ENCODE measurements at places on chromosomes 6 and 20. TPM values are rescaled to one million over a fixed set of nuclear protein-coding genes. Genes with fewer than 3 reads are reported as not detected.
A peak's percentile ranks its signal among the peaks of the same experiment; 100 is the strongest.

- no peak for DNase-seq
Observed at GRCh38 chr6:82372656-82373055, 9.0 kb downstream of the TPBG start.

- DNase-seq, result peak; percentile 33
Observed at GRCh38 chr20:12166053-12166717, 248.5 kb downstream of the BTBD3 start.

DNA sequence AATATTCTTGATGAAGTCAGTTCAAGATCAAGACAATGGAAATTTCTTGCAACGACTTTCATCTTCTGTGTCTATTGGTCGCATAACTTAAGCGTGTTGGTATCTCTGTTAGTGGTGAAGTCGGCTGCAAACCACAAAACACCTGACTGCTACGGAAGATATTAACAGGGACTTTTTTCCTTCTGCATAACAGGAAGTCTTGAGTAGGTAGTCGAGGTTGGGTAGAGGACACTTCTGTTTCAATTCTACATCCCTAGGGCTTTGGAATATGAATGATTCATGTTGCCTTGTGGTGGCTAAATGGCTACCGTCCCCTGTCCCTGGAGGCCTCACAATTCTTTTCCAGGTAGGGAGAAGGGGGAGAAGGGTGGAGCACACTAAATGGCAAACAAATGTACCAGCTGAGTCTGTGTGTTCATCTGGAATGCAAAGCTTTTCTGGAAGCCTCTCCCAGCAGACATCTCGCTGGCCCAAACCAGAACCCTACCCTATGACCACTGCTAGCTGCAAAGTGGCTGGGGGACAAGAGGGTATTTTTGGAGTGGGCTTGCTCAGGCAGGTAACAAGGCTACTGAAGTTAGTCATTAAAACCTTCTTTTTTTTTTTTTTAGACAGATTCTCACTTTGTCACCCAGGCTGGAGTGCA is 34.6 kb upstream of the NKX2-2 start:
- no peak for DNase-seq

DNA sequence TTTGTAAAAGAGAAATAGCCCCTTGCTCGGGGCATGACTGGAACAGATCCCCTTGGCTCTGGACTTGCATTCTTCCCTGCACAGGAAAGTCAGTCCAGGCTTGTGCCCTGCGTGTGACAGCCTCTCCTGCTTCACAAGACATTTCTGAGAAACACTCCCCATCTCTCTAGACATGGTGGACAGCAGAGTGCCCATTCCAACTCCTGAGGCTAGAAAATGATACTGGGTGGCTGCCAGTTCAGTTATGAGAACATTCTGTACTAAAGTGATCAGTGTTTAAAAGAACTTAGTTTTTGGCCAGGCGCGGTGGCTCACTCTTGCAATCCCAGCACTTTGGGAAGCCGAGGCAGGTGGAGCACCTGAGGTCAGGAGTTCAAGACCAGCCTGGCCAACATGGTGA is 41.3 kb downstream of the TGM3 start:
- no peak for DNase-seq

- peak; percentile 20 for DNase-seq
Observed at GRCh38 chr6:21264288-21265033, 329.1 kb upstream of the SOX4 start.

DNA sequence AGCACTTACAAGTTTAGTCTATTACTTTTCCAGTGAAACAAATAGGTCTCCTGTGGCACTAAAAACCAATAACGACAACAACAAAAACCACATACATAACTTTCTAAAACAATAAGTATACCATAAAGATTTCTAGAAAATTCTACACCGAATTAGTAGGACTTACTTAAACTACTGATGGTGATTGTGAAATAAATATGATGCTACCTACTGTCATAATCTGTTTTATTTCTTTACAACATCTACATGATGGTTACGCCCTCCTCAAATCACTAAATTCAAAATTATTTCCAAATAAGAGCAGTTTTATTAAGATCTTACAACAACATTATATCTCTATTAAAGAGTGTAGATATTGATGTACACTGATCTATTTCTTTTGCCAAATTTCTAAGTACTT is 147.0 kb downstream of the DST start:
- no peak for DNase-seq

POU3F2 gene
- total RNA-seq, result not detected

COL21A1 gene
- 0.79 TPM for total RNA-seq

ADAT2 gene
- 4.6 TPM for total RNA-seq

C6orf15 gene
- not detected for total RNA-seq
